Effector memory CD8-positive, alpha-beta T cell (primary cell): ENCODE measurements at places on chromosomes 12 and 14.

GRCh38 chr12:111645433-111645832, 40.3 kb downstream of the BRAP start:
- H3K4me1 ChIP-seq, result no peaks in the 10 kb centered on the region
- H3K27me3 ChIP-seq, result no peaks in the 10 kb centered on the region
- H3K27ac ChIP-seq, result no peak overlapping the region
- H3K36me3 ChIP-seq, result peaks cover 61% of the 10 kb centered on the region

GRCh38 chr12:21413369-21414277, 23.8 kb upstream of the PYROXD1 start:
- H3K27me3 ChIP-seq, result peaks cover 25% of the 10 kb centered on the region
- no peak overlapping the region for H3K4me3 ChIP-seq
- no peaks in the 10 kb centered on the region for H3K4me1 ChIP-seq
- DNase-seq, result no peak
- H3K27ac ChIP-seq, result no peak overlapping the region
- H3K36me3 ChIP-seq, result no peaks in the 10 kb centered on the region

- peaks cover 4% of the 10 kb centered on the region for H3K36me3 ChIP-seq
- no peaks in the 10 kb centered on the region for H3K4me1 ChIP-seq
- no peak overlapping the region for H3K27ac ChIP-seq
- H3K27me3 ChIP-seq, result peaks cover 43% of the 10 kb centered on the region
These were observed 23.3 kb downstream of the CLEC1A start for GRCh38 chr12:10075451-10075850.

GRCh38 chr12:100554608-100555077, 18.8 kb upstream of the GAS2L3 start:
- no peaks in the 10 kb centered on the region for H3K36me3 ChIP-seq
- H3K27ac ChIP-seq, result no peak overlapping the region
- H3K4me3 ChIP-seq, result no peak overlapping the region
- no peak for DNase-seq
- H3K27me3 ChIP-seq, result no peaks in the 10 kb centered on the region

GRCh38 chr12:124381456-124382296, 86.8 kb downstream of the RFLNA start:
- no peak for DNase-seq
- peaks cover 15% of the 10 kb centered on the region for H3K4me1 ChIP-seq
- H3K27me3 ChIP-seq, result no peaks in the 10 kb centered on the region
- H3K27ac ChIP-seq, result peak overlapping the region; percentile 68
- H3K36me3 ChIP-seq, result peaks cover 36% of the 10 kb centered on the region

DNA sequence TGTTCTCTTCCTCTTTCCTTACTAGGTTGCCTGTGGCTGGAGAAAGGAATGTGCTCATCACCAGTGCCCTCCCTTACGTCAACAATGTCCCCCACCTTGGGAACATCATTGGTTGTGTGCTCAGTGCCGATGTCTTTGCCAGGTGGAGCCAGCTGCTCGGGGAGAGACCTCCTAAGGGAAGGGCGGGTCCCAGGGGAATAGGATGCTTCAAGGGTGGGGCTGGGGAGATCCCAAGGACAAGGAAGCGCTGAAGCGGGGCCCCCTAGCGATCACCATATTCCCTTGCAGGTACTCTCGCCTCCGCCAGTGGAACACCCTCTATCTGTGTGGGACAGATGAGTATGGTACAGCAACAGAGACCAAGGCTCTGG, 10.2 kb downstream of the MARS1 start:
- H3K27me3 ChIP-seq, result no peaks in the 10 kb centered on the region
- peak overlapping the region; percentile 11 for H3K27ac ChIP-seq
- H3K4me1 ChIP-seq, result peaks cover 7% of the 10 kb centered on the region
- no peak for DNase-seq
- H3K36me3 ChIP-seq, result peaks cover 79% of the 10 kb centered on the region
- no peak overlapping the region for H3K4me3 ChIP-seq

DNA sequence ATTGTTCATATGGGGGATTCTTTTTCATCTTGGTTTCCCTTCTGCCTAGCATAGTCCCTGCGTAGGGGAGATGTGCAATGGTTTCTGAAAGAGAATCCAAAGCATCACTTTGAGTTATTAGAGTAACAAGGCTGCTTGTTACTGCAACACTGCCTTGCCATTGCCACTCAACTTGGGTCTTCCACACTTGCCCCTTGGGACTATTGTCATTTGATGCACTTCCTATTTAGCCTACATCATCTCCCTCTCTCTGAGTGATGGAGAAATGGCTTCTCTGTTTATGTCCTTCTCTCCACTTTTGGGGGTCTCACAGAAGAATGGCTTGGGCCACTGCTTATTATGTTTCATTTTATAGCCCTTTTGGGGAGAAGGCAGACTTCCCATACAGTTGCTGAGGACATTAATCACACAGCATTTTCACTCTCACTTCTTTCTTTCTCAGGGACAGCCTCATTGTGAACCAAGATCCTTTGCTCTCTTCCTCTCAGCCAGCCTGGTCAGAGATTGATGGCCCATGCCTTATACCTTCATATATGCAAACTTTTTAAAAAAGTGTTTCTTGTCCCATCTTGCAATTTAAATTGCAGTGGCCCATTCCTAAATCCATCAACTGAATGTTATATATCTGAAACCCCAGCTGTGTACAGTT, 50.8 kb upstream of the POC1B start:
- H3K36me3 ChIP-seq, result peaks cover 5% of the 10 kb centered on the region
- H3K27me3 ChIP-seq, result no peaks in the 10 kb centered on the region
- H3K27ac ChIP-seq, result no peak overlapping the region
- no peak for DNase-seq
- H3K4me1 ChIP-seq, result no peaks in the 10 kb centered on the region
